ENCODE measurements at places on chromosomes 13 and 19. TPM values are rescaled to one million over a fixed set of nuclear protein-coding genes. Genes with fewer than 3 reads are reported as not detected.

Gene KLK3
- total RNA-seq: not detected

Gene DIRAS1
- 1.1 TPM for total RNA-seq

Gene PNPLA6
- 84.8 TPM for total RNA-seq

Gene JUNB
- total RNA-seq: 800 TPM

Gene RASAL3
- total RNA-seq: 4.1 TPM

Measured in mesenteric fat pad (tissue), 1 donor.